Neuronal stem cell (in vitro differentiated cells): ENCODE measurements at places on chromosomes 16 and 17.
A peak's percentile ranks its signal among the peaks of the same experiment; 100 is the strongest.

- peak; percentile 44 for DNase-seq
Measured at GRCh38 chr17:4599505-4600281, 15.4 kb downstream of the SMTNL2 start.

DNA sequence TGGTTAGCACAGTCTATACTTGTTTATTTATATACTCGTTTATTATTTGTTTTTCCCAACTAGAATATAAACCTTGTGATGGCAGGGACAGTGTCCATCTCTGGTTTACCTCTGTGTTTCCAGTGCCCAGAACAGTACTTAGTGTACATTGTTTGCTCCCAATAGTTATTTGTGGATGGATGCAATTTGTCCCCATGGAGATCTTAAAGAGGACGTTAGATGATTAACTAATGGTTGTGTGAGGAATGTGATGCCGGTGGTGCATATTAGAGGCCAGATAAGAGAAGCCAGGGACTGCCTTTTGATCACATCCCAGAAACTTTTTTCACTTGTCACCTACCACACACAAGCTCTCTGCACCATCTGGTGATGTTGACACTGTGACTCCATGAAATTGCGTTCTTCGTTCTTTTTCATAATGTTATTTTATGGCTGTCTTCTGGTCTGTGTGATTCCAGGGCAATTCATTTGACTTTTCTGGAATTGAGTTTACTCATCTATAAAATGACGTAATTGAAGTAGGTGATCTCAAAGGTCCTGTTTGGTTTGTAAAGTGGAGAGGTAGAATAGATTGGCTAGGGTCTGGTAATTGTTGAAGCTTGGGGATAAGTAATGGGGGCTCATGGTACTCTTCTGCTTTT is 1.2 kb downstream of the COX10 start:
- no peak for DNase-seq

DNA sequence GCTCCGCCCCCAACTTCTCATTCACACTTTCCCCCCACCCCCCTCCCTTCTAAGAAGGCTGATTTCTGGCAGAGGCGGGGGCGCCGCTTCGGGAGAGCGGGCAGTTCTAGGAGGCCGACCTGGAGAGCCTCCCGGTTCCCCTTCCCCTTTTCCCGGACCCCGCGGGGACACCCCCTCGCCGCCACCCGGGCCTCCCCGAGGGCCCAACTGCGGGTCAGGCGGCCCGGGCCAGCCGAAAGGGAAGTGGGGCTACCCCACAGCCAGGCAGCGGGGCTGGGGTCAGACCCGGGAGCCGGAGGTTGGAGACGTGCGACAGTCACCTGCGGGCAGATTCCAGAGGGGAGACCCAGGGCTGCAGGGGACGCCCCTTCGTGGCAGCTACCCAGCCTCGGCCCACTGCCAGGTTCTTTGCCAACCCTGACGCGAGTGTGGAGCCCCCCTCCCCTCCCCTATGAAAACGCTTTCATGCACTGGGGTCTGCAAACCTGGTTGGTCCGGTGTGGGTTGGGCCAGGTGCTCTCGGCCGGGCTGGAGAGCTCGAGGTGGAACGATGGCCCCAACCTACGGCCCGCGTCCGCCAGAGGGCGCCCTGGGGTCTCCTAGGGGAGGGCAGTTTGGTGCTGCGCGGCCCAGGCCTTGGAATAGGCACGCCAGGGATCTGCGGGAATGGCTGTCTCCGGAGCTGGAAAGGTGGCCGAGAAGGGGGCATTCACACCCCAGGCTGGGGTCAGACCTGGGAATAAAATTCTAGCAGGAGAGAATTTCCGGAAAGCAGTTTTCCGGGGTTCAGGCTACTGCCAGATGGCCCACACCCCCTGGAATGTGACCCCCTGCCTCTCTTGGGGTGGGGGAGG is 721 bp upstream of the SOCS3 start:
- peak; percentile 91 for DNase-seq

GRCh38 chr17:77647531-77647930 is 311.0 kb upstream of the TNRC6C start:
- DNase-seq = no peak

GRCh38 chr16:46885960-46886763 is 2.0 kb downstream of the GPT2 start:
- DNase-seq = peak; percentile 29

GRCh38 chr17:63517825-63518534 is 5.2 kb upstream of the KCNH6 start:
- DNase-seq = no peak

- DNase-seq = no peak
Measured at GRCh38 chr17:67747681-67748235, 30.0 kb downstream of the NOL11 start.

DNA sequence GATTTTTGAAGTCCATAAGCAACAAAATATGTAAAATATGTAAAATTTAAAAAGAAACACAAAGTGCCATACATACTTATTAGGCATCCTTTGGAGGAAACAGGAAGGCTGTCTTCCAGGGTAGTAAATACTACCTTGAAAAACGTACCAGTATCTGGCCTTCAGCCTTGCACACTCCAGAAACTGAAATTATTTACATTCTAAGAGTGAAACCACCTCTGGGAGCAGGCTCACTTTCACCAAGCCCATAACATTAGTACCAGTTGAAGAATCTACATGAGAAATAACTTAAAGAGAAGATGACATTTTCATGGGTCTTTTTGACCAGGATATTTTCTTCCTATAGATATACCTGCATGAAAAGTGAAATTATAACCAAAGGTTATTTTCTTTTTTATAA is 6.4 kb downstream of the KRTAP9-1 start:
- DNase-seq = no peak

DNA sequence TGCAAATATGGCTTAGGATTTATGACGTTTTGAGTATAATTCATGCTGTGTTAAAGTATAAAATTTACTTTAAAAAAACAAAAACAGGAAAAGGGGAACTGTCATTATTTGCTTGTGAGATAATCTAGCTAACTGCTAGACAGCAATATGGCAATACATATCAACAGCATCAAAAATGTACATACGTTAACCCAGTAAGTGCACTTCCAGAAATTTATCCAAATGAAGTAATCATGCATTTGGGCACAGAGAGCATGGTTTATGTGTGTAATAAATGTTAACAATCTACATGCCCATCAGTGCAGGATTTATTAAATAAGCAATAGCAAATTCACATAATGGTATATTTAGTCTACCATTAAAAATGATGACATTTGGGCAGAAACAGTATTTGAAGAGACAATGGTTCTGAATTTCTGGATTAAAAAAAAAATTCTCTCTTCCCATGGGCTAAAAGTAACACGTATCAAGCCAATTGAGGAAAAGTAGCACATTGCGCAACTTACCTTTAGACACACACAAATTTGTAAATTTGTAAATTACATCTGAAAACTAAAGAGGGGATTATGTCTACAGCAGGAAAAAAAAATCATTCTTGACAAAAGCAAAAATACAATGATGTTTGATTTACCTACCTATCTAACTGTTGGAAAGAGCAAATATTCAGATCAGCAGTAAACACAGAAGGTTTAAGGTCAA is 80.2 kb downstream of the CACNG1 start:
- no peak for DNase-seq

- DNase-seq = no peak
Measured at GRCh38 chr17:74303305-74303704, 22.7 kb upstream of the KIF19 start.

DNA sequence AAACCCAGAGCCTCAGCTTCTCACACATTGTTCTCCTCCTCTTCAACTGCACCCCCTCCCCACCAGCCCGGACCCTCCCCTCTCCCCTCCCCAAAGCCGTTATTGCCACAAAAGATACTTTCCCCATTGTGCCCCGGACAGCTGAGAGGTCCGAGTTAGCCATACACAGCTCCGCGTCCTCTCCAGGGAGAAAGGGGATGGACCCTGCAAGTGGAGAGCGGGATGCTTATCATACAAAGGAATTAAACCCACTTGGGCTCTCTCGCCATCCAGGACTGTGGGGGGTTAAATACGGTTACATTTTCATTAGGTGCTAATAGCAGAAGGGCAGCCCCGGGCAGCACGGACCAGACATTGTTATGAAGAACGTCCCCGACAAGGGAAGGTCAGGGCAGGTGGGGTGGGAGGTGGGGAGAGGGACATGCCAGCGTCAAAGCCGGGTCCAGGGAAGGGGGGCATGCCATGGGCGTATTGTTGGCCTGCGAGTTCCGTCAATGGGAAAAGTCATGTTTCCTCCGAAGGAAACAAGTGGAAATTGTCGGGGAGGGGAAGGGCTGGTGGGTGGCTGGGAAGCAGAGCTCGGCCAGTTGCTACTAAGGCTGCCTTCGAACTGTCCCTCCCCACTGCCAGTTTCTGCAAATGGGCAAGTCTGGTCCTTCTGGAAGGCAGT is 99.1 kb downstream of the SOX9 start:
- no peak for DNase-seq

DNA sequence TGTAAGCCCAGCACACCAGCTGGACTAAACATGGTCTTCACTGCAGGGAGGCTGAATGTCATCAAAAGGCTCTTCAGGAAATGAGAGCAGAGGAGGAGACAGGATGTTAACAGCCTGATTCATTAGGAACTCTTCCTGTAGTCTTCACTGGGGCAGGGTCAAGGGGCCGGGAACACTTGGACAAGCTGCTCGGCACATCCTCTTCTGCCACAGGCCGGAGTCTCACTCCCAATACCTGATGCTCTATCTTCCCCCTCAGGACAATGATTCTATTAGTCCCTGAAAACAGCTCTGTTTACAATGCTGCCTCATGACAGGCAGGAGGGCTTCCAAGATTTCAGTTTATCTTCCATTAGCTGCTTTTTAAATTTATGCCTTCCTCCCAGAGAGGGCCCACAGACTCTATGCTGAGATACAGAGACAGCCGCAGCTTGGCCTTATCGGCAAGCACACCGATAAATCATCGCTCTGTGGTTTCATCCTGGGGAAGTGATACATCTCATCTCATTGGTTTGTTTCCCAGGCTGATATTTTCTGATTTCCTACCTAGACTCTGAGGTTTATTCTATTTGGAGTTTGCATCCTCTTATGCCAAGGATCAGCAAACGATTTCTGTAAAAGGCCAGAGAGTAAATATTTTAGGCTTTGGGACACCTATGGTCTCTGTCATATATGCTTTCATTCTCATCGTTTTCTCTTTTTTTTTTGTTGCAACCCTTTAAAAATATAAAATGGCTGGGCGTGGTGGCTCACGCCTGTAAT is 214.0 kb upstream of the ASIC2 start:
- no peak for DNase-seq

DNA sequence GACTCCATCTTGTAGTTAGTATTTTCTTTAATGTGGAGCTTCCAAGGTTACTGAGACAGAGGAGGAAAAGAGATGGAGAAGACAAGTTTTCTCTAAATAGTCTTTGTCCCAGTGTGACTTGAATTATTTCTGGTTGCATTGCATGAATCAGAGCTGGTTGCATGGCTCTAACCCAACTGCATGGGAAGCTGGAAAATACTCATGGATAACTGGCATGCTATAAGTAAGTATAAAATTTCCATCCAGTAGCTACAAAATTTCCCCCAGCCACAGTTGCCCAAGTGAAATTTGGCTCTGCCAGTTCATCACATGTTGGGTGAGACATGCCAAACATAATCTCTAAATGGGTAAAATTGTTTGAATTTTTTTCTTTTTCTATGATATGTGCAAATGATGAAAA is 1161.5 kb downstream of the CDH11 start:
- DNase-seq = no peak

GRCh38 chr17:72498364-72499210 is 377.8 kb downstream of the SOX9 start:
- DNase-seq = no peak

DNA sequence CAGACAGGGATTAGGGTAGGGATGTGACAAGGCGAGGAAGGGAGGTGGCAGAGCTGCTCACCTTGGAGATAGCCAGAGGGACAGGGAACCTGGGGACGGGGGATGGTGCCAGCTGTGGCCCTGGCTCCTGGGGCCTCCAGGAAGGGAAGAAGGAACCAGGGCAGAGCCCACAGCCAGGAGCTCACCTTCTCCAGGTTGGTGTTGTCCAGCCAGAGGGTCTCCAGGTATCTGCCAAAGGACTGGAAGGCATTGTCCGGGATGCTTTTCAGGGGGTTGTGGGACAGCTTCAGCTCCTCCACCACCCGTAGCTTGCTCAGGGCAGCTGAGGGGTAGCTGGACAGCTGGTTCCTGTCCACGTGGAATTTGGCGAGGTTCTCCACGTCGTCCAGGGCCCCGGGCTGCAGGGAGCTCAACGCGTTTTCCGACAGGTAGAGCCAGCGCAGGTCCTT is 801 bp downstream of the CHAD start:
- no peak for DNase-seq

DNA sequence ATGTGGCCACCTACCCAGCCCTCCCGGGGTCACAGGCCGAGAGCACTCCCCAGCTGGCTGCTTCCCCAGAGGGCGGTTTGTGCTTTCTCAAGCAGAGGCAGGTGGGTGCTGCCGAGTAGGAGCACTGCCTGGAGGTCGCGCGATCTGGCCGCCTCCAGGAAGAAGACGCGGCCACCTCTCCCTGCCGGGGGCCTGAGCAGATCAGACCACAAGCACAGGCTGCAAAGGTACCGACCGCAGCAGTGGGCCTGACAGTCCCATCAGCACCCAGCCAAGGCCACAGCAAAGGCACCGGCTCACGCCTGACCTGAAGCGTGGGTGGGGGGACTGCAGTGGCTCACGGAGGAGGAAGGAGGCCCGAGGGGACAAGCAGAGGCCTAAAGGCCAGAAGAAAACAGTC is 15.2 kb upstream of the IGFALS start:
- DNase-seq = no peak

DNA sequence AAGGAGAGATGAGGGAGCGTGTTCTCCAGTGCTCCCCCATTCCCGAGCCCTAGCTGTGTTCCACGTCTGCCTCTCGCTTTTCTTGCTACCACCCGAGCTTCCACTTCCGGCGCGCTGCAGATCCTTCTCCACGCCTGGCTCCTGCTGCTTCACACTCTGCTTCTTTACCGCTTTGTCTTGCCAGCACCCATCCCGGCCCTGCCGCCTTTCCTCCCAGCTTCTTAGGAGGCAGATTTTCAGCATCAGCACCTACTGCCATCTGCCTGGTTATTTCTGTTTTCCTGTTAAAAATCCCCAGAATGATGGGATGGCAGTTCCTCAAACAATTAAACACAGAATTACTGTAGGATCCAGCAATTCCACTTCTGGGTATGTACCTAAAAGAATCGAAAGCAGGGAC is 64.7 kb downstream of the ELAC2 start:
- DNase-seq = no peak

DNA sequence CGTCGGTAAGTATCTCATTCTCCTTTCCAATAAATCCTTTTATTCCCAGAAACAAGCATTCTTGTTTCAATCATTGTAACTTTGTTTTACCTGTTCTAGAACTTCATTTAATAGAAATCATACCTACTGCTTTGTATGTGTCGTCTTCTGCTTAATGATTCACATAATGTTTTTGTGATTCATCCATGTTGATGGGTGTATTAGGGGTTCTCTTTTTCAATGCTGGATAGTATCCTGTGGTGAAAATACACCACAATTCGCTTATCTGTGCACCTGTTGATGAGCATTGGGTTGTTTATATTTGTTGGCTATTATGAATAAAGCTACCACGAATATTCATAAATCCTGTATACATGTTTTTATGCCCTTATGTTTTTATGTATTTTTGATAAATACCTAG is 703.2 kb downstream of the MAF start:
- no peak for DNase-seq

GRCh38 chr16:53893731-53894435 is 189.9 kb downstream of the FTO start:
- DNase-seq = no peak
